ENCODE measurements at places on chromosomes 12 and 14.

DNA sequence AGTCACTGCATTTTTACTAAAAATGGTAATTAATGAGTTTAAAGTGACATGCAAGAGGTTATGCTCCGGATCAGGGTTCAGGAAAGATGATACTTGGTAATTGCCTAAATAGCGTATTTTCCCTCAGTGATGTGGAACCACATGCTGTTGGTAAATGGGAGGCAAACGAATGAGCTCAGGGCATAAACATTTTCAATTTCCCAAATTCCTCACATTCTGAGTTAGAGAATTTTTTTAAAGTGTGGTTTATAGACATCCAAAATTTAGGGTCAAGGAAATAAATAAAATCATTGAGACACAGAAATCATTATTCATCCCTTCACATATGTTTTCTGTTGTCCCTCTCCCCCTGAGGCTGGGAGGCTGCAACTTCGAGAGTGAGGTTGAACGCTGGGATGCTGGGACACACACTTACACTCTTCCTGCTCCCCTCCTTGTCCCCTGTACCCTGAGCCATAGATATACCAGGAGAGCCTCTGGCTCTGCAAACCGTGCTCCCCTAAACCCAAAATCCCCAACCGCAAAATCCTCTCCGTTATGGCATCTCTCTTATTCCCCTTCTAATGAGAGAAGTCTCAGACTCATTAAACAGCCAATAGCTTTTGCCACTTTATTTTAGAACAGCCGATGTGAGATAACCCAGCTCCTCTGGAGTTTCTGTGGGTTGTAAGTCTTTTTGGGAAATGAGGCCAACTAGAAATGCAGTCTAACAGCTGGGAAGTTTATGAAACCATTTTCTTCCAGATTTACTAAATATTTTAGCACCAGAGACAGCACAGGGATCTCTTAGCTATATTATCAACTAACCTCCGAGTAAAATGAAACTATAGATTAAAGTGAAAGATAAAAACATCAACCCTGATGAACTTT is 21.4 kb upstream of the ADGRD1 start:
- DNase-seq, result no peak

GRCh38 chr12:121693155-121693687 is 19.3 kb upstream of the TMEM120B start:
- DNase-seq, result no peak

- DNase-seq, result no peak
Measured at GRCh38 chr12:53507603-53507885, 260 bp upstream of the NPFF start.

GRCh38 chr14:56810147-56810719 is at the start of gene OTX2:
Gene OTX2, minus strand, starts transcription at chr14:56810479. Its CDS starts 5,023 bp downstream, at chr14:56805456.
- DNase-seq, result no peak

DNA sequence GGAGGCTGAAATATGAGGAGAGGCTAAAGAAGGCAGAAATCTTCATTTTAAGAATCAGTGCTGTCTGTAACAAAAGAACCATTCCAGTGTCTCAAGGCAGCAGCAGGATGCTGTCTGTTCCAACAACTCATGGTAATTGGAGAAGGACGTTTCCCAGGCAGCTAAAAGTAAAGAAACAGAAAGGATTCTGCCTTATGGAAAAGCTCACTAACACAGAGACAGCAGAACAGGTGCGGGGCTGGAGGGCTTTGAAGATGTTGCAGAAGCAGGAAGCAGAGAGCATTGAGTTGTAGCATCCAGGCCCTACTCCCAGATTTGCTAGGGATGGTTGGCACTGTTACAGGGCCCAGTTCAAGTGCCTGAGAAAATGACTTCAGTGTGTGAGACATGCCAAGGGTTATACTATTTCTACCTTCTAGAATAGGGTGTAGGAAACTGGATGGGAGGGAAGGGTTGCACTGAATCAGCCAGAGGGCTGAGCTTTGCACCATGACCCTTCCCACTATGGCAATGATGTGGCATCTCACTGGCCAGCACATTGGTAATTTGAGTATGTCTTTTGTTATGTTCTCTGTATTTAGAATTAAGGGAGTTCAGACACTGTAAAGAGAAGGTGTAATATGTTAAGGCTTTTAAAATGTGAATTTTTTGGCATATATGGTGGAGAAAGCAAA is 160.0 kb upstream of the FBXO33 start:
- DNase-seq, result no peak

DNA sequence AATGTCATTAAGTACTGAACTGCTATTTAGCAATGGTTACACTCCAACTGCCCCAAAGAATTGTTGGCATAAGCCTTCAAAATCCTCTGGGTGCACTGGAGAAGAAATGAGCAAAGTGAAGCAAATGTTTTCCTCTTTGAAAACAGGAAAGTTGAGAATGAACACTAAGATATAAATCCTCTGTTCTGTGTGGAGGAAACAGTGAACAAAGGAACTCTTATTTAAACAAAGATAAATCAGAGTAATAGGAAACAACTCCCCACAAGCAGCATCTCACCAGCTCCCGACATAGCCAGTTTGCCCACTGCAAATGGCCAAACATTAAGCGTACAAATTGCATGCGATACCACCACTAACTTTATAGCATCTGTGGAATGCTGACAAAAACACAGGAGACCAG is 54.0 kb downstream of the BCAT1 start:
- no peak for DNase-seq

DNA sequence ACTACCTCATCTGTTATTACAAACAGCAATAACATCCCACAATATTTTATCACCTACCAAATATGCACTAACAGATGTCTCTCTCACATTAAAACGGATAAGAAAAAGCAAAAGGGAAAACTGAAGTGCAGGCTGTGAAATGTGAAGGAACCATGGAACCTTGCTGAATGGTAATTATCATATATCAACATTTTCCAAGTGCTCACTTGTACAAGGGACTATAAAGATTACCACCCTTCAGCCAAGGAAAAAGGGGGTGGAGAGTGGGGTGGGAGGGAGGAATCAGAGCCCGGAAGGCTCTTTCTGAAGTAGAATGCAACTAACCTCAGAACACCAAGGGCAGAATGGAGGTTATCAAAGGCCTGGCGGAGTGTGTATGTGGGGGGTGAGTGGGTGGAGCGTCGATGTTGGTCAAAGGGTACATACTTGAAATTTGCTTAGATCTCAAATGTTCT is 1.2 kb downstream of the SNX6 start:
- DNase-seq, result peak; percentile 76
